ENCODE measurements at places on chromosomes 12 and 14. TPM values are rescaled to one million over a fixed set of nuclear protein-coding genes. Genes with fewer than 3 reads are reported as not detected.

DNA sequence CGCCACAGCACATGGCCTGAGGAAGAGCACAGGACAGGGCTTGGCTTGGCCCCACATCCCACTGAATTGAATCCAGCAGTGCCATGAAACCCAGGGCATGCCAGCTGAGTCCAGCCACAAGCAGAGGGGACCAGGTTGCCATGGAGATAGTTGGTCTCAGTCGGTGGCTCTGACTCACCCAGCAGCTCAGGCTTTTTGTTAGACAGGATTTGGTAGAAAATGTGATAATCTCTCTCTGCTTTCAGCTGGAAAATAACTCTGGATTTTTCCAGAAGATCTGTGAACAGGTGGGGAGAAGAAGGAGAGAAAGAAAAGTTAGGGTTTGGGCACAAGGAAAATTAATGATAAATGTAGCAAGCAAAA is 4.8 kb downstream of the MYH7 start:
- DNase-seq, result no peak

DNA sequence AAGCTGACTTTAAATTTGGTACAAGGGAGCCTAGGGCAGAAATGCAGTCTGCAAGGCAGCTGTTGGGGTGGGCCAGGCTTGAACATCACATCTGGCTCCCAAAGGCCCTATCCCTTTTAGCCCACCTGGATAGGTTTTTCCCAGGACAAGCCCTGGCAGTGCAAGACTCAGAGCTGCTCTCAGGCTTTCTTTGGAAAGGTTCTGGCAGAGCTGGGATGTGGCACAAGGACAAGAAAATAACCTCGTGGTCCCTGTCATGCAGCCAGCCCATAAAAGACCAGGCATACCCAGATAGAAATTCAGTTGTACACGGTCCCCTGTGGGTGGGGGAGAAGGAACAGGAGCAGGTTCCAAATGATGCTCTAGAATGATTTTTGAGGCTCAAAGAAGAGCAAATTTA is 206.9 kb downstream of the TTC7B start:
- no peak for DNase-seq

GRCh38 chr14:75372260-75372659 is 55.6 kb upstream of the JDP2 start:
- no peak for DNase-seq

DNA sequence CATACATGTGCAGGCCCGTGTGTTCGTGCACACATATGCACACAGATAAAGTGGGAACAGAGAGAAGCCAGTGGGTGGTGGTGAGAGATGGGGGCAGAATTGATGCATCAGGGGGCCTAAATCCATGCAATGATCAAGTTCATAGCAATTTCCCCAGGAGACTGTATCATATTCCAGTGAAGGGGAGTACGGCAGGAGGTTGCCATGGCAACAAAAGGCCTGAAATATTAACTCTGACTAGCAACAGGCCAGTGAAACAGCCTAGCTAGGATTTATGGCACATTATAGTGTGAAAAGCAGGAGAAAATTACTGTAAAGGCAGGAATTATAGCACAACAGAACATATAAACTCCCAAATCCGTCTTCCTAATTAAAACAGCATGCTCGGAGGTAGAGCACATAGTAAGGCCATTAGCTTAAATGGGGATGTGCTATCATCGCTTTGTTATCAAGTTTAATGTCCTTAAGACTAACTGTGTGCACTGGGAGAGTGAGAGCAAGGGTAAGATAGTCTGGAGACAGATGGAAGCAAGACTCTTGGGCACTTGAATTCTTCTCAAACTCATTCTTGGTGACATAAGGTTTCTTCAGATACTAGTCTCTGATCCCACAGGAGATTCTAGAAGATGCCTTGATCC is 806.3 kb downstream of the DIO2 start:
- DNase-seq, result no peak

GRCh38 chr12:94929780-94930179 is 73.7 kb downstream of the NDUFA12 start:
- no peak for DNase-seq

DNA sequence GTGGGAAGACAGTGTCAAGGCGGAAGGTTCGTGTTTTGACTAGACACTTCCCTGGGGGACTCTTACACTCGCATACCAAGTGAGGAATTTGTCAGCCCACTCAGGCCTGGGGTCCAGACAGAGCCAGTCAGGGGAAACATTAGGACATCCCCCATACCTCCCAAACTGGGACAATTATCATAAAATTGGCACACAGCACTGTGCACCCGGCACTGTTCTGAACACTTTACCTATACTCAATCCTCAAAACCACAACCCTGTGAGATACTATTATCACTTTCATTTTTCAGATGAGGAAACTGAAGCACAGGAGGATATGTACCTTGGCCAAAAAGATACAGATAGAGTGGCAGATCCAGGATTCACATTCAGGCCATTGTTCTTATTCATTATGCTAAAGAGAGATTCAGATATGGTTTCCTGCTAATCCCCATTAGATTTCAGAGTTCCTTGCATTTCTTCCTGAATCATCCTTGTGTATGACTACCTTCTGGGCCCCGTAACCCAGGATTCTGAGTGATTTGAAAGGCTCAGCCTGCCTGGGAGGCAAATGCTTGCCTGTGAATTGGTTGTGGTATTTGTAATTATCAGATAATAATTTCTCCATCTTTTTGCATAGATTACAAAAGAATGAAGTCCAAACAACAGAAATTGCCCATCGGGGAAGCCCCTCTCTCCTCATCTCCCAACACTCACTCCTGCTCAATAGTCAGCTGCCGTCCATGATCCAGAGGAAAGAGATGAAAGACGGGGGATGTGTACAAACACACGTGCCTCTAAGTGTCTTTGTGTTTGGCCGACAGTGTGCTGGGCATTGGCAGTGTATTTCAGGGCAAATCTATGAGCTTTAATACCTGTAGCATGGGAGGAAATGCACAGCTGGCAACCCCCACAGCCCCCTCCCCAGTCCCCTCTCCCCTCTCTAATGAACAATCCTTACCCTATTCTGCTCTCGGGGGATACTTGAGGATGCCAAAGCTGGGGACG is 4.6 kb downstream of the TAC3 start:
- DNase-seq, result peak; percentile 53

DNA sequence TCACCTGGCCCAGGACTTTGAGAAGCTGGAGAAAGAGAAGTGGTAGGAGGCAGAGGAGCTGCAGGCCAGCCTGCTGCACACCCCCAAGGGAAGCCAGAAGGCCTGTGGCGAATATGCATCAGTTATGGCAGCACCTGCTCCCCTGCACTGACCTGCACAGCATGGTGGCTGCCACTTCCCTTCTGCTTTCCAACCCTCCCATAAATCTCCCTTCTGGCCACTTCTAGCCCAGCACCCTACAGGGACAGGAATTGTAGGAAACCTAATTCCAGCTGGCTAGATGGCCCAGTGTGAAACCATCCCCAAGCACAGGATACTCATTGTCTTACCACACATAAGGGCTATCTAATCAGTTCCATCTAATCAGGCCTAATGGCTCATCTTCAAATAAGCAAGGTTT is 136.3 kb downstream of the TBX3 start:
- DNase-seq, result no peak

DNA sequence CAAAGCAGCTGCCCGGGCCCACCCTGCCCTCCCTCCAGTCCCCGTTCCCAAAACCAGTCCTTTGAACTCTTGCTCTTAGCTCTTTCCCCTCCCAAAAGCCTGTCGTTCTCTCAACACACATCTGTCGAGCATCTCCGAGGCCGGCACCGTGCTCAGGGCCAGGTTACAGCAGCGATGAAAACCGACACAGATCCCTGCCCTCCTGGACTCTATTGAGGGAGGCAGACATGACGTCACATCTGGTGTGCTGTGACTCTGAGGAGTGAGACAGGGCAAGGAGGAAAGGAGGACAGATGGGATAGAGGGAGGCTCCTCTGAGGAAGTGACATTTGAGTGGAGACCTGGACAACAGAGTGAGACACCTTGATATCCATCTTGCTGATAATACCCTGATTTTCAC is 34.6 kb upstream of the PWP1 start:
- peak; percentile 62 for DNase-seq

DNA sequence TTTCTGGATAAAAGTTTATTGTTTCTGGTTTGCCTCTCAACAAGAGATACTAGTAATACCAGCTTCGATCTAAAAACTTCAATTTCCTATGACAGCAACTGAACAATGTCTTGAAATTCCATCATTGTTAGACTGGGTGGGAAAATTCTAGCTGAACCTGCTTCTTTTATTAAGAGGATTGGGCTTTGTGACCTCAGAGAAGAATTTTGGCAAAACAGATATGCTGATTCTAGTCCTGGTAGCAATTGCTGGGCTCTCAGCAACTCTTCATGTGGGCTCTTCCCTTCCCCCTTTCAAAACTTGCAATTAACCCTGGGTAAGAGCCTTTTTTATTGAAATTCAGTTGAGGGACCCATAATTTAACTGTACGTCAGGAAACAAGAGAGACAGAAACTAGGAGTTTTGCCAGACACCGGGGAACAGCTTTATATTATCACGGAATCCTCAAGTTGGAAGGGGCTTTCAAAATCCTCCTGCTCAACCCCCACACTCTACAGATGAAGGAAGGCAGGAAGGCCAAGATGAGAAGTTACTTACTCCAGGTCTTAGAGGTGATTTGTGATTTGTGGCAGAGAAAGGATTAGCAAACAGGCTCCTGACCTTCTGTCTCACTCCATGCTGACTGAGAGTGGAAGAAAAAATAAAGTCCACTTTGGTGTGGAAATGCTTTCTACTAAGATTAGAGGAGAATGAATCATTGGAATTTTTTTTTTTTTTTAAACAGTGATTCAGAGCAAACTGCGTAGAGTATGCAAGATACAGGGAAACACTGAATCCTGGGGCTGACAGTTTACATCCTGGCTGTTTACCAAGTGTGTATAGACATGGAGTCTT is 239.0 kb upstream of the ATP2B1 start:
- DNase-seq, result no peak

DNA sequence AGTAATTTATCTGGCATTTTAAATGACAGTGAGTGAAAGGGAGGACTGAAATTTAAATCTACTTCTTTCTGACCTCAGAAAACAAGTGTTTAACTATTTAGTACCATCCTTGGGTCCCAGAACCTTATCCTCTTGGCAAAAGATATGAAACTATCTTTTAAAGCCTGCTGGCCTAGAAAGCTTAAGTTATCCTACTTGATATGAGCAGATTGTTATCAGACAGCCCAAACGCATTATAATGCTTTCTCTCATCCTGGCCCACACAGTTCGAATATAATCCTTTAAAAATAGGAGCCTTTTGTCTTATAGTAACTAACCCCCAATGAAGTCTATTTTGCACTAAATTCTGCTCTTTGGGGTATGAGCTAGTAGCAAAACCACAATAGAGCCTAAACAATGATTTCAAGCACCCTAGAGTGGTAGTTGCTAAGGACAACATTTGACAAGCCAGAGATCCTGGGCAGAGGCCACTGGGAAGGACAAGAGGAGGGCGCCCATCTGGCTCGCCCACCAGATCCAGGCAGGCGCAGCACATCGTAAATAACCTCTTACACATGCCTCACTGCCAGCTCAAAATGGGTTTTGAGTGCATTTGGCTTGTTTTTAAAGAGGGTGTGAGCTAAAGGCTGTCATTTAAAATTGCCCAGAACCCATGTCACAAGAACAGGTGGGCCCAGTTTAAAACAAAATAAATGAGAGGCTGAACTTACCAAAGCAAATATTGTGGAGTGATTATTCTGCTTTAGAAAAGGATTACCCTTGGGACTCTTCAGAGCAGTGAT is 37.7 kb upstream of the CRY1 start:
- no peak for DNase-seq

GRCh38 chr12:46579474-46579873 is 206.9 kb upstream of the SLC38A2 start:
- no peak for DNase-seq

DNA sequence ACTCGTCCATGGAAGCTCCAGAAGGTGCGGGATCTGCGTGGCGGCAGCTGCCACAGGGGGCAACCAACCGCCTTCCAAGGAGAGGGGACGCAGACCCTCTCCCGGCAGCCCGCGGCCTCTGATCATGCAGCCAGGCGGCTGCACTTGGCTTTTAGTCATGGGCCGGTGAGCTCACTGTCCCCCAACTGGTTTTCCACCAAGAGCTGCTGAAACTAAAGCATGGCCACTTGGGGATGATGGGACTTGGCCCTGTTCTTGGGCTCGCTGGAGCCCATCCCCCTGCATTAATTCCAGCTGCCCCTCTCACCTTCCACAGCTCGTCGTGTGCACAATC is 39.1 kb downstream of the CCDC85C start:
- no peak for DNase-seq

GRCh38 chr12:66409195-66409871 is 107.0 kb downstream of the HELB start:
- DNase-seq, result no peak

GRCh38 chr12:43763769-43764168 is 5.0 kb downstream of the IRAK4 start:
- no peak for DNase-seq

DNA sequence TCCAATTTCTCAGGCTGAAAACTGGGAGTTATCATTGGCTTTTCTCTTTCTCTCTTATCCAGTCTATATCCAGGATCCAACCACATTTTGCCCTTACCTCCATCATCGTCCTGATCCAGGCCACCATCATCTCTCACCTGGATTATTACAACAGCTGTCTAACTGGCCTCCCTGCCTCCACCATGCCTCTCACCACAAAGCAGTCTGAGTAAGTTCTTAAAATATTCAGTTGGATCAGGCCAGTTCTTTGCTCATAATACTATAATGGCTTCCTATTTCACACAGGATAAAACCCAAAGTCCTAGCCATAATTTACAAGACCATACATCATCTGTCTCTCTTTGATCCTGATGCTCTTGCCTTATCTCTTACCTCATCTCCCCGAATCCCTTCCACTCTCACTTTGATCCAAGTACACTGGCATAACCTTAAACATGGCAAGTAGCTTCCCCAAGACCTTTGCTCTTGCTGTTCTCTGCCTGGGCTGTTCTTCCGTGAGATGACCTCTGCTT is 133.4 kb upstream of the RAP1B start:
- no peak for DNase-seq

Gene LYZ
- total RNA-seq, result 81.9 TPM

Gene TROAP
- total RNA-seq, result not detected

Gene SAMD4A
- 110 TPM for total RNA-seq

Gene NEK9
- total RNA-seq, result 105 TPM

Gene CAPZA3
- not detected for total RNA-seq

Gene ASCL1
- not detected for total RNA-seq

Gene LRTM2
- total RNA-seq, result not detected

Gene TNFAIP2
- total RNA-seq, result 211 TPM

Measured in mesenteric fat pad (tissue), 1 donor.